Transverse colon (tissue), 4 donors: ENCODE measurements at places on chromosomes 7 and 10.
A peak's percentile ranks its signal among the peaks of the same experiment; 100 is the strongest.

- no peak for DNase-seq
- H3K27me3 ChIP-seq, result no peaks in the 10 kb centered on the region
- no peak overlapping the region for H3K27ac ChIP-seq
Observed at GRCh38 chr7:157445246-157445955, 108.6 kb downstream of the DNAJB6 start.

DNA sequence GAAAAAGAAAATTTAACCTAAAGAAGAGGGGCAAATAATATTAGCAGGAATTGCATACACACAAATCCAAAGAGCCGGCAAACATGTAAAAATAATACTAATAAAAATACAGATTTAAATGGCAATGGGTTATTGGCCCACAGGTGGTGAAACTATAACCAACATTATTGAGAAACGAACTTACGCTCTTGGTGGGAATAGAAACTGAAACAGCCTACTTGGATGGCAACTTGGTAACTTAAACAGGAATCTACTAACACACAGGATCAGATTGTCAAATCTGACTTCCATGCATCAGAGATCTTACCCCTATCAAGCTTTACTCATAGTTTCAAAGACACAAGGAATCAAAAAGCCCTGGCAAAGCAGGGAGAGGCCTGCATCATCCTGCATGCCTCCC lies 66.5 kb downstream of the ANLN start:
- no peaks in the 10 kb centered on the region for H3K4me1 ChIP-seq
- no peak overlapping the region for H3K27ac ChIP-seq
- H3K4me3 ChIP-seq, result no peak overlapping the region
- no peaks in the 10 kb centered on the region for H3K36me3 ChIP-seq
- H3K27me3 ChIP-seq, result no peaks in the 10 kb centered on the region

DNA sequence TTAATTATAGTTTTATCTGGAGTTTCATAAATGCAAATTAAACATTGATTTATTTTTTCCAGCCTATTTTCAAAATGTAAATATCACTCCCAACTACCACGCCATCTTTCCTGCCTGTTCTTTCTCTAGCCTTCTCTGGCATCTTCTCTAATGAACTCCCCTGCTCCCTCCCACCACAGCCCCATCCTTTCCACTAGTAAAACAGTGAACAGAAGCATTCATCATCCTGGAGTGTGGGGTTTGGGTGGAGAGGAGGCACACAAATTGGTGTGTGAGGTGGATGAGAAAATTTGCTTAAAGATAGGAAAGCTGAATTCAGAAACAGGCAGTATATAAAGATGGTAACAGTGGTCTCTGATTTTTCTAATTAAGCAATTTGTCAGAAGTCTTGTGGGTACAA lies 479.4 kb downstream of the ARL4A start:
- no peaks in the 10 kb centered on the region for H3K36me3 ChIP-seq
- H3K27me3 ChIP-seq, result no peaks in the 10 kb centered on the region
- no peak overlapping the region for H3K4me3 ChIP-seq
- no peak overlapping the region for H3K27ac ChIP-seq
- no peak for DNase-seq
- no peaks in the 10 kb centered on the region for H3K4me1 ChIP-seq

GRCh38 chr7:23468526-23469149 lies 1.7 kb downstream of the IGF2BP3 start:
- peaks cover 100% of the 10 kb centered on the region for H3K27me3 ChIP-seq
- peak; percentile 8 for DNase-seq
- H3K4me1 ChIP-seq, result peaks cover 44% of the 10 kb centered on the region
- no peaks in the 10 kb centered on the region for H3K36me3 ChIP-seq
- no peak overlapping the region for H3K27ac ChIP-seq

- no peak overlapping the region for H3K27ac ChIP-seq
- no peaks in the 10 kb centered on the region for H3K27me3 ChIP-seq
- no peak overlapping the region for H3K4me3 ChIP-seq
- no peaks in the 10 kb centered on the region for H3K36me3 ChIP-seq
- no peak for DNase-seq
Observed at GRCh38 chr10:94286901-94287300, 75.8 kb downstream of the NOC3L start.

GRCh38 chr7:98137826-98138151 lies 31.1 kb downstream of the LMTK2 start:
- no peaks in the 10 kb centered on the region for H3K27me3 ChIP-seq
- H3K4me3 ChIP-seq, result no peak overlapping the region
- no peak for DNase-seq
- no peak overlapping the region for H3K27ac ChIP-seq

DNA sequence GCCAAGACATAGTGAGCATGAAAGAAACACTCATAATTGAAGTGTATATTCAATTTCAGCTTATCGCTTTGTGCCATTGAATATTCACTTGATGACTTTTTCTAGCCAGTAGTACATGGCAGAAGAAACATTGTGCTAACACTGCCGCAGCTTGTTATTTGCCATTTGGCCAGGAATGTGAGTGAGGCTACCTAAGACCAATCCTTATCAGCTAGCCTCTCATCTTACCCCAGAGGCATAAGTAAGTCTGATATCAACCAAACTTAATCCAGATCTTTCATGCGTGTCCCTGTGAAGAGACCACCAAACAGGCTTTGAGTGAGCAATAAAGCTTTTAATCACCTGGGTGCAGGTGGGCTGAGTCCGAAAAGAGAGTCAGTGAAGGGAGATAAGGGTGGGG lies 586.0 kb upstream of the MBL2 start:
- no peaks in the 10 kb centered on the region for H3K27me3 ChIP-seq
- no peaks in the 10 kb centered on the region for H3K36me3 ChIP-seq
- no peaks in the 10 kb centered on the region for H3K4me1 ChIP-seq
- H3K4me3 ChIP-seq, result no peak overlapping the region

DNA sequence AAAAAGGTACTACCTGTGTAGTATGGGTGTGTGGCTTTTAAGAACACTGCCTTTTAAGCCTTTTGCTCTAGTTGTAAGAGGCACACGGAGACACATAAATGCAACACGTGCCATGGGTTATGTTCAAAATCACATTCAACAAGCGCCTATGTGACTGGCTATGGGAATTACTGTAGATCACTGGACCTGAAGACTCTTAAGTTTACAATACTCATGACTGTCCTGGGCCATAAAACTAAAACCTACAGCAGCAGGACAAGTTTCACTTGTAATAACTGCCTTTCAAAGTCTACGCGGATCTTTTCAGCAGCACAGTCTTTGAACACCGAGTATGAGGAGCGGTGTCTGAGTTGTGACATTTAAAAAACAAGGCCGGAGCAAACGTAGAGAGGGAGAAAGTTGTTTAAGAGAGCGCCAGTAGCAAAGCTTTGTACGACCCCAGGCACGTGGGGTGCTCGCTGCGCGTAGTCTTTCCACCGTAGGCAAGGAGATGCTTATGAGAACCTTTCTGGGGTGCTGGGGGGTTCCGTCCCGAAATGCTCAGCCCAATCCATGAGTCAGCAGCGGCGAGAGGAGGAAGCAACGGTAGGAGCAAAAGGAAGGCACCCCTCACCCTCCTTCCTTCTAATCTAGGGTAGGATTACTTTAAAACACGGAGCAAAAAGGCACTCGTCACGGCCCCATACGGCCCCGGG lies 662 bp downstream of the DNAJC2 start:
- no peaks in the 10 kb centered on the region for H3K27me3 ChIP-seq
- peak; percentile 36 for DNase-seq
- no peaks in the 10 kb centered on the region for H3K36me3 ChIP-seq
- H3K27ac ChIP-seq, result peak overlapping the region; percentile 89
- H3K4me1 ChIP-seq, result peaks cover 42% of the 10 kb centered on the region
- peak overlapping the region; percentile 86 for H3K4me3 ChIP-seq

DNA sequence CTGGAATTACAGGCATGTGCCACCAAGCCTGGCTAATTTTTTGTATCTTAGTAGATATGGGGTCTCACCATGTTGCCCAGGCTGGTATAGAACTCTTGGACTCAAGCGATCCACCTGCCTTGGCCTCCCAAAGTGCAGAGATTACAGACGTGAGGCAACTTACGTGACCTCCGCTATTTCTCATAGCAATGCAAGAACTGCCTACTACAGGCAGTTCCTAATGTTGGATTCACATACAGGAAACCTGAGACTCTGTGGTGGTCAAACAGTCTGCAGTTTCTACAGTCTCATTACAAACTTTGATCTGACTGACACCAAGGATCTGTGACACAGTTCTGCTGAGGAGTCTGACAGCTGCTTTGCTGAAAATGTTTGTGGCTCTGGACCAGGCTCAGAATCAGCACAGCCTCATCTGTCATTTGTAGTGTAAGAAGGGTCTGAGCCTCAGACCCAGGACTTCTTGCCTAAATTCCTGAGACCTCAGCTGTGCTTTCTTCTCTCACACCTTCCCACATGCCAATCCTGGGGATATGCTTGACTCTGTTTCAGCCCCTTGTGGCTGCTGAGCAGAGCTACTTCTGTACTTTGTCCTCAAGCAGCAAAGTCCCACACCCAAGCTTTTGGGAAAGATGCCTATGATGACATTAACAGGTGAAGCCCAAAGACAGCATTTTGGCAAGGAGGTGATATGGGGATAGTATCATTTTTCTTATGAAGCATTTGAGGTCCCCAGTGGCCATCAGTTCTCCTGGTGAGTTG lies 48.0 kb upstream of the CYP2C9 start:
- H3K36me3 ChIP-seq, result no peaks in the 10 kb centered on the region
- H3K27me3 ChIP-seq, result no peaks in the 10 kb centered on the region
- no peak for DNase-seq
- no peak overlapping the region for H3K27ac ChIP-seq
- no peak overlapping the region for H3K4me3 ChIP-seq

GRCh38 chr10:114279901-114280644 lies 41.0 kb downstream of the VWA2 start:
- no peaks in the 10 kb centered on the region for H3K36me3 ChIP-seq
- no peak for DNase-seq
- H3K4me3 ChIP-seq, result no peak overlapping the region
- H3K27me3 ChIP-seq, result peaks cover 7% of the 10 kb centered on the region

- no peaks in the 10 kb centered on the region for H3K36me3 ChIP-seq
- no peaks in the 10 kb centered on the region for H3K4me1 ChIP-seq
- no peaks in the 10 kb centered on the region for H3K27me3 ChIP-seq
- H3K4me3 ChIP-seq, result no peak overlapping the region
- no peak for DNase-seq
- H3K27ac ChIP-seq, result no peak overlapping the region
Observed at GRCh38 chr7:66964411-66964810, 31.0 kb downstream of the SBDS start.

- no peaks in the 10 kb centered on the region for H3K27me3 ChIP-seq
- H3K4me1 ChIP-seq, result no peaks in the 10 kb centered on the region
- no peaks in the 10 kb centered on the region for H3K36me3 ChIP-seq
- DNase-seq, result no peak
- H3K4me3 ChIP-seq, result no peak overlapping the region
- no peak overlapping the region for H3K27ac ChIP-seq
Observed at GRCh38 chr7:121744877-121745276, 128.1 kb upstream of the PTPRZ1 start.

- H3K36me3 ChIP-seq, result no peaks in the 10 kb centered on the region
- peak; percentile 25 for DNase-seq
- H3K27ac ChIP-seq, result no peak overlapping the region
- peaks cover 8% of the 10 kb centered on the region for H3K4me1 ChIP-seq
- H3K4me3 ChIP-seq, result peak overlapping the region; percentile 28
- H3K27me3 ChIP-seq, result no peaks in the 10 kb centered on the region
Observed at GRCh38 chr10:15084502-15084922, 4.1 kb downstream of the ACBD7 start.

GRCh38 chr7:93055543-93056107 lies 62.2 kb downstream of the SAMD9 start:
- H3K27me3 ChIP-seq, result no peaks in the 10 kb centered on the region
- no peak overlapping the region for H3K4me3 ChIP-seq
- H3K4me1 ChIP-seq, result no peaks in the 10 kb centered on the region
- DNase-seq, result no peak
- H3K36me3 ChIP-seq, result no peaks in the 10 kb centered on the region
- H3K27ac ChIP-seq, result no peak overlapping the region

DNA sequence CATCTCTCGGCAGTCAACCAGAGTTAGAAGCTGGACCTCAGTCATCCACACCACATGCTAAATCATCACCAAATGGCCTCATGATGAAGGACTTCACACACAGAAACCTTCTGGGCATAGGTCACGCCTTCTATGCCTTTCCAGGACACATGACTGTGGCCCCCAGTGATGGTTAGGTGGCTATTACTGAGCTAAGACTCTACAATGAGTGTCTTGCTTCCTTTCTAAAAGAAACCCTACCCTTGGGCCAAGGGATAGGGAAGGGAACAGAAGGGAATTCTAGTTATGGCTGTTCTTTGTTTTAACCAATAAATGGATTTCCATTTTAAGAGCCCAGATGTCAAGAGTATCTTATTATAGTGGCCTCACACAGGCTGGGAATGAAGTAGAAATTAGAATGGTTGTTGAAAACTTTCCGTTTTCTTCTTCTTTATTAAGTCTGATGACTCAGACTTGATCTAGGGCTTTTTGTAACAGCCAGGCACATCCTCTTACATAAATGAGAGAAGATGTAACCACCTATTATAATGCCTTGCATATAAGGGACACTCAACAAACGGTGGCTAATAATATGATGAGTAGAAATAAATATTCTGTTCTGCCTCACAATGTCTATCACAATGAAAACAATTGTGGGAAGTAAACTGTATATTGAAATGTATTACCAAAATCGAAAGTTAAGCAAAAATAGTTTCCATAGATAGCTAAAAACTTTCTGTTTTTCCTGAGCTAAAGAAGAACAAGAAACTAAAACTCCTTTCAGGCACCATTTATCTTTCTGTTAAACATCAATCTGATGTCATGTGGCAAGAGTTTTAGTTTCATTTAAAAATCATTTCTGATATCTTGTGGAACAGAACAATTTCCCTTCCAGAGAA lies 62.5 kb upstream of the TOMM7 start:
- H3K27me3 ChIP-seq, result no peaks in the 10 kb centered on the region
- no peaks in the 10 kb centered on the region for H3K4me1 ChIP-seq
- no peak overlapping the region for H3K4me3 ChIP-seq
- no peak for DNase-seq

DNA sequence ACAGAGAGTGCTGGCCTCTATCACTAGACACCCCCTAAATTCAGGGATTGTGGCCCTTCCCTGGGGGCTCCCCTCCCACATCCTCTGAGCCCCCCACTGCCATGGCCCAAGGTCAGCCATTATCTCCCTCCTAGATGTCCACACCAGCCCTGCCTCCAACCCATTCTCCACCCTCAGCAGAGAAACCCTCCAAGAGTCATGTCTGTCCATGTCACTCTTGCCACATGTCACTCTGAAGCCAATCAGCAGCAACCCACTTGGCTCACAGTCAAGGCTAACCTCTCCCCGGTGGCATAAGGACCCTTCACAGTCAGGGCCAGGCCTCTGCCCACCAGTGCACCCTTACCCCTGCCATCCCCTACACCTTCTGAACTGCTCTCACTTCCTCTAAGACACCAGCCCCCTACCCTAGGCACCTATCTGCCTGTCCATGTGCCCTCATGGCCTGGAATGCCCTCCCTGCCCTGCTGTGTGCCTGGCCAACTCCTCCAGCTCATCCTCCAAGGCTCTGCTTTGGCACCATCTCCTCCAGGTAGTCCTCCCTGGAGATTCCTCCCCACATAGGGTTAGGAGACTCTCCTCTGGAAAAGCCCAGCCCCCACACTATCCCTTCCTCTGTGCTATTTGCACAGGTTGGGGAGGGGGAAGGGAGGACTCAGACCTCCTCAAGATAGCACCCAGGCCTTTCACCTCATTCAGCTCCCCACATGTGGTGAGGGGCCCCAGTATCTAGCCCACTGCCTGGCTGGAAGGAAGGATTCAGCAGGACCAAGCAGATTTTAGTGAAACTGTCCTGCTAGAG lies 83.7 kb downstream of the GRID1 start:
- no peak overlapping the region for H3K4me3 ChIP-seq
- H3K36me3 ChIP-seq, result no peaks in the 10 kb centered on the region
- H3K27ac ChIP-seq, result no peak overlapping the region
- H3K4me1 ChIP-seq, result no peaks in the 10 kb centered on the region
- no peak for DNase-seq
- no peaks in the 10 kb centered on the region for H3K27me3 ChIP-seq

- no peaks in the 10 kb centered on the region for H3K27me3 ChIP-seq
- DNase-seq, result no peak
- no peak overlapping the region for H3K4me3 ChIP-seq
- peaks cover 18% of the 10 kb centered on the region for H3K4me1 ChIP-seq
- H3K36me3 ChIP-seq, result no peaks in the 10 kb centered on the region
Observed at GRCh38 chr7:121023683-121024511, 35.4 kb downstream of the CPED1 start.
